ENCODE measurements at places on chromosomes 16 and 17.

GRCh38 chr16:11682655-11683096 lies 14.4 kb downstream of the SNN start:
- DNase-seq: no peak

DNA sequence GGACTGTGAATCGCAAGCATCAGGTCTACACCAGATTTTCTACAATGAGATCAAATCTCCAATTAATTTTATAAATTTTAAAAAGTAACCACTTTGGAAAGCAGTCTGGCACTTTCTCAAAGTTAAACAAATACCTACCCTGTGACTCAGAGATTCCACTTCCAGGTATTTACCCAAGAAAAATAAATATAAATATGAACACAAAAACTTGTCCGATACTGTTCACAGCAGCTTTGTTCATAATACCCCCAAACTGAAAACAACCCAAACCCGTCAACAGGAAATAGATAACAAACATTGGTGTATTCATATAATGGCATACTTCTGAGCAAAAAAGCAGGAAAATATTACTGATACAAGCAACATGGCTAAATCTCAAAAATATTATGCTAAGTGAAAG lies 12.1 kb downstream of the ZDHHC7 start:
- no peak for DNase-seq

DNA sequence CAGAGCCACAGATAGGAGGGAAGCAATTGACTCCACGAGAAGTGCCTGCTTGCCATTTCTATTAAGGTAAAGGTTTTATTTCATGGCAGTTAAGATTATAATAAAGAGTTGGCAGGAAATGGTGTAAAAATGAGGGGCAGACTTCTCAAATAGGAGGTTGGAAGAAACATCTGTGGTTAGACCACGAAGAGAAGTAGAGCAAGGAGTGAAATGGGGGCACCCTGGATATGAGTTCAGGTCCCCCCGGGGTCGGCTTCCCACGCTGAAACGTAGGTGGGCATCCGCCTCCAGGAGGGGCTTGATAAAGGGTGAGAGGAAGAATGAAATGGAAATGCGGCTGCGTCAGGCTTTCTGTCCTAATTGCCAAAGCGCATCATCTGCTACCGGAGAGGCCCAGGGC lies 209.1 kb downstream of the MAF start:
- no peak for DNase-seq

GRCh38 chr17:7922269-7922844 lies 6.3 kb upstream of the RNF227 start:
- no peak for DNase-seq

DNA sequence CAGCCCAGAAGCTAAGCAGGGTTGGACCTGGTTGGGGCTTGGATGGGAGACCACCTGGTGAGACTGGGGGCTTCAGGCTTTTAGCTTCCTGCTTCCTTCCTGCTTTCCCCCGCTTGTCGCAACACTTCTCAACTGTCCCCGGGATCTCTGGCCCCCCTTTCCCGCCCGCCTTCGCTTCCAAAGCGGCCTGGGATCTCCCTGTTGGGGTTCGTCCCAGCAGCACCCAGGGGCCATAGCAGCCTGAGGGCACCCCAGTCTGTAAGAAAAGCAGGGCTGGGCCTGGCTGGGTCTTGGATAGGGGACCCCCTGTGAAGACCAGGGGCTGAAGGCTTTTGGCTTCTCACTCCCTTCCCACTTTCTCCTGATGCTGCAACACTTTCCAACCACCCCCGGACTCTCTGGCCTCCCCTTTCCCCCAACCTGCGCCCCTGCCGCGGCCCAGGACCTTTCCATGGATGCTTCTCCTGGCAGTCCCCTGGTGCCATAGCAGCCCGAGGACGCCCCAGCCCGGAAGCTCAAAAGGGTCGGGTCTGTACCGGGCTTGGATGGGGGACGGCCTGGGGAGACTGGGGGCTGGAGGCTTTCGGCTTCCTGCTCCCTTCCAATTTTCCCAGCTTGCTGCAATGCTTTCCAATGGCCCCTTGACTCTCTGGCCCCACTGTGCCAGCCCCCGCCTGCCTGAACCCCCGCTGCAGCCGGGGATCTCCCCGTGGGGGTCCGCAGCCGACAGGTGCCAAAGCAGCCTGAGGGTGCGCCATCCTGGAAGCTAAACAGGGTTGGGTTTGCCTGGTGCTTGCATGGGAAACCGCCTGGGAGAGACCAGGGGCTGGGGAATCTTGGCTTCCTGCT lies 2276.2 kb downstream of the TP53TG3F start:
- DNase-seq: no peak

GRCh38 chr16:66843191-66843590 lies 1.0 kb upstream of the CA7 start:
- DNase-seq: no peak

GRCh38 chr16:72291121-72291520 lies 119.2 kb upstream of the PMFBP1 start:
- DNase-seq: no peak

- DNase-seq: no peak
These were observed 19.6 kb downstream of the NOD2 start for GRCh38 chr16:50712956-50713355.

- no peak for DNase-seq
These were observed 6.5 kb downstream of the MAPT start for GRCh38 chr17:45900723-45901415.

DNA sequence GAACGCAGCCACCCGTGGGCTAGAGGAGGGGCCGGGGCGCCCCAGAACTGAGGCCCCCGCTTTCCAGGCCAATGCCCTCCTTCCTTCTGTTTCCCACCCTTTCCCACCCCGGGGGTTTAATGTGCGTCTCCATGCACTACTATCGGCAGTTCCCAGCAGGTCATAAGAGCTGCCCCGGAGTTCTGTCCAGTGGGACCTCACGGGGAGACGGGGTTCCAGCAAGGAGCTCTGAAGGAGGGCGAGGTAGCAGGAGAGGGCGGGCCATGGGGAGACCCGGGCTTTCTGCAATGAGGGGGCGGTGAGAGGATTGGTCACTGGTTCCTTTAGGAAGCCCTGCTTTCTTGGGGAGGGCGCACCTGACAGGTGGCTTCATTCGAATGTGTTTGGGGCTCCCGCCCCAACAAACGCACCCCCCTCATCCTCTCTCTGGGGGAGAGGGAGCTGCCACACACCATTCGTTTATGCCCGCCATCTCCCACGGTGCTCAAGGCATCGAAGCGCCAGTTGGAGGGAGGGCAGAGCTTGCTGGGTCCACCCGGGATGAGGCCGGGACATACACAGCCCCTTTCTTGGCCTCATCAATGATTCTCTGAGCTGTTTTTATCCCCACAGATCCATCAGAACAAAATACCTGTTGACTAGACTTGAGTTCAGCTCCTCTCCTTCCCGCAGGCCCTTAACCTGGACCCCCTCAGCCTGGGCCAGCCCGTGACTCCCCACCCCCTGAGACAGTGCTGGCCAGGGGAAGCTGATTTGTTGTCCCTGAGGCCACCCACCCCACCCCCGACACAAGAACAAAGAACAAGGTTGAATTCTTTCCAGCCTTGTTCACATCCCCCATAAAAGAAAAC lies 44.1 kb downstream of the SLC7A5 start:
- no peak for DNase-seq

DNA sequence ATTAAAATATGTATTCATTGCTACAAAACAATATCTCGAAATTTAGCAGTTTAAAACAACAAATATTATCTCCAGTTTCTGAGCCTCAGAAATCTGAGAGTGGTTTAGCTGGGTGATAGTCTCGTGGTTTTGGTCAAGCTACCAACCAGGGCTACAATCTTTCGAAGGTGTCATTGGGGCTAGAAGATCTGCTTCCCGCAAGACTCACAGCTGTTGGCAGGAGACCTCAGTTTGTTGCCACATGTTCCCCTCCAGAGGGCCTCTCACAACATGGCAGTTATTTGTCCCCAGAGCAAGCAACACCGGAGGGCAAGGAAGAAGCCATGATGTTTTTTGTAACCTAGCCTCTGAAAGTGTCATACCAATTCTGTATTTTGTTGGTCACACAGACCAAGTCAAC lies 12.0 kb upstream of the BCAS3 start:
- DNase-seq: no peak

- no peak for DNase-seq
These were observed 16.3 kb upstream of the BCAR1 start for GRCh38 chr16:75267631-75268264.

- peak; percentile 62 for DNase-seq
These were observed 666 bp downstream of the HGS start for GRCh38 chr17:81684442-81684911.

- DNase-seq: no peak
These were observed 43.4 kb upstream of the ANKFN1 start for GRCh38 chr17:56109836-56110235.

- DNase-seq: no peak
These were observed 125.6 kb downstream of the GAS7 start for GRCh38 chr17:10072556-10073425.

- DNase-seq: no peak
These were observed at the start of gene CA4 for GRCh38 chr17:60149691-60150582. Gene CA4 (plus strand): TSS chr17:60149973. CDS start chr17:60150035, 62 bp downstream.

- DNase-seq: no peak
These were observed 7.1 kb downstream of the ENGASE start for GRCh38 chr17:79081571-79082276.
